ENCODE measurements at places on chromosomes 6 and 20. TPM values are rescaled to one million over a fixed set of nuclear protein-coding genes. Genes with fewer than 3 reads are reported as not detected.

Gene RSPH4A
- 0.68 TPM for total RNA-seq

DNA sequence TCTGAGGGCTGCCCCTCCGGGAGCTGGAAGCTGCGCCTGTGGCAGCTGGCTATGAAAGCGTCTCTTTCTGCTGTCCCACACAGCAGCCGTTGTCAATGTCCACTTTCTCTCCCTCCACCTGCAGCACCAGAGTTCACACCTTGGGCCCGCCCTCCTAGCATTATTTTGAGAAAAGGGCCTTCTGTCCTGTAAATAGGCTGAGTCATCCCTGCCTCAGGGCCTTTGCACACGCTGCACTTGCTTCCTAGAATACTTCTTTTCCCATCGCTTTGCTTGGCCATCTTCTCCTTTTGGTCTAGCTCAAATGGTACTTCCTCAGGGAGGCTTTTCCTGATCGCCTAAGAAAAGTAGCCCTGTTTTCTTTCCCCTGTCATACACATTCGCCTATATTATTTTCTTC lies 69.3 kb upstream of the ZNFX1 start:
- no peak for DNase-seq

- no peak for DNase-seq
These were observed 84.8 kb downstream of the MRPL14 start for GRCh38 chr6:44042261-44042988.

- DNase-seq: no peak
These were observed 297.8 kb upstream of the BMP2 start for GRCh38 chr20:6469695-6470094.

Gene PLAGL2
- total RNA-seq: 4.1 TPM

GRCh38 chr6:3456898-3457709 lies at the start of gene SLC22A23:
SLC22A23 (minus strand) TSS chr6:3457050; CDS start chr6:3456559, 491 bp downstream.
- DNase-seq: peak; percentile 62

GRCh38 chr6:44100088-44100550 lies 27.1 kb downstream of the MRPL14 start:
- peak; percentile 81 for DNase-seq

DNA sequence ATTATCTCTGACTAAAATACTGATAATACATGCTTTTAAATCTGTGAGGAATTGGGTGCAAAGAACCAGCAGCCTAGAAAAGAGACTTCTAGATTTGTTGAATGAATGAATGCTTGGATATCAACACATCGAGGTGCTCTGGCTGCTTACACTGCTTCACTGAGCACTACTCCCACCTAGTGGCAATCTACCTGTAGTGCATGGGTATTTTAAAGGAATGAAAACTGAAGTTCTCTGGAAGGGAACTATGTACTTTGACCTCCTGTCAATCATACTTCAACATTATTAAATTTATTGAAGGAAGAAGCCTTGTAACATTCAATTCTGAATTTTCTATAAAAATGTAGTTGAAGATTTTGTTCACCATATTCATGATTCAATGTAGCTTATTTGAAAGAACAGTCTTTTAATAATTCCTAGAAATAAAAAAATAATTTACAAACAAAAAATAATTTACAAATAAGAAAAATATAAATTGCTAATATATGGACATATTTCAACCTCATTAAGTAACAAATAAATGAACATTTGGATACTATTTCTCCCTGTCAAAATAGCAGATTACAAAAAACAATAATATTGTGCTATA lies 111.2 kb upstream of the MMS22L start:
- peak; percentile 83 for DNase-seq

- DNase-seq: no peak
These were observed 1027.4 kb upstream of the FLRT3 start for GRCh38 chr20:15364781-15365180.

DNA sequence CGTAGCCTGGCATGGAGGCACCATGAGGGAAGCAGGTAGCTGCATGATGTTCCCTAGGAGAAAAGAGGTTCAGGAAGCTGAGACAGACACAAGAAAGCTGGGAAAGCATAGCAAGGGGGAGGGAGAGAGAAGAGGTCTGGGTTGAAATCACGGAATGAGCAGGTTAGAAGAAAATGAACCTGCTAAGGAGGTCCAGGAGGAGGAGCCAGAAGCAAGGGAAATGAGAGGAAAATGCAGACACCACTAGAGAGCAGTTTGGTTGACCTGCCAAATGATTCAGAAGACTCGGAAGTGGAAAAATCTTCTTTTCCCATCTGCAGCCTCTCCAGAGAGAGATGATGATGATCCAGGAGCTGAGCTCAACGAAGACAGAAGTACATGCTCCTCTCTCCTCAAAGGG lies 70.9 kb downstream of the VIP start:
- DNase-seq: no peak

Gene SEL1L2
- total RNA-seq: not detected

Gene MUCL3
- total RNA-seq: not detected

Gene C6orf118
- not detected for total RNA-seq

GRCh38 chr6:68651011-68651985 lies 16.2 kb downstream of the ADGRB3 start:
- no peak for DNase-seq

Gene CTAGE9
- total RNA-seq: not detected

GRCh38 chr6:114886670-114887436 lies 544.0 kb upstream of the HS3ST5 start:
- no peak for DNase-seq

GRCh38 chr6:5570641-5571040 lies 309.3 kb downstream of the FARS2 start:
- DNase-seq: no peak

GRCh38 chr6:20931093-20931492 lies 396.8 kb downstream of the CDKAL1 start:
- no peak for DNase-seq

All from dermis blood vessel endothelial cell (primary cell).